ENCODE measurements at places on chromosomes 6 and 20.
A peak's percentile ranks its signal among the peaks of the same experiment; 100 is the strongest.

DNA sequence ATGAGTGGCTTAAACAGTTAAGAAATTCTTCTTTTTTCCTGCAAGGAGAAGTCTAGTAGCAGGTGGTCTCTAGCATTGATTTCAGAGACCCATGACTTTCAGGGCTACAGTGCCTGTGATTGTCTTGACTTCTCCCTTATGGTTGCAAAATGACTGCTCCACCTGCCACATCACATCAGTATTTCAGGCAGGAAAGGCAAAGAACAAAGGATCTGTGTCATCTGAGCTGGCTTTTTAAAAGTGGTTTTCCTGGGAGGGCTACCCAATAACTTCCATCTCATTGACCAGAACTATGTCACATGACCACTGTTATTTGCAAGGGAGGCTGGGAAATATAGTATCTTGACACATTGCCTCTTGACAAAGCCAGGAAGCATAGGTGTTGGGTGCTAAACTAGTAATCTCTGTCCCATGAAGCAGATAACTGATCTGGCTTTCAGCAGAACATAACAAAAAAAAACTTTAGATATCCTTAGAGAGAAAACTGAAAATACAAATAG is 226.2 kb downstream of the DHX35 start:
- no peak for DNase-seq

- peak; percentile 73 for DNase-seq
Measured at GRCh38 chr6:124683507-124683906, 278.7 kb upstream of the RNF217 start.

DNA sequence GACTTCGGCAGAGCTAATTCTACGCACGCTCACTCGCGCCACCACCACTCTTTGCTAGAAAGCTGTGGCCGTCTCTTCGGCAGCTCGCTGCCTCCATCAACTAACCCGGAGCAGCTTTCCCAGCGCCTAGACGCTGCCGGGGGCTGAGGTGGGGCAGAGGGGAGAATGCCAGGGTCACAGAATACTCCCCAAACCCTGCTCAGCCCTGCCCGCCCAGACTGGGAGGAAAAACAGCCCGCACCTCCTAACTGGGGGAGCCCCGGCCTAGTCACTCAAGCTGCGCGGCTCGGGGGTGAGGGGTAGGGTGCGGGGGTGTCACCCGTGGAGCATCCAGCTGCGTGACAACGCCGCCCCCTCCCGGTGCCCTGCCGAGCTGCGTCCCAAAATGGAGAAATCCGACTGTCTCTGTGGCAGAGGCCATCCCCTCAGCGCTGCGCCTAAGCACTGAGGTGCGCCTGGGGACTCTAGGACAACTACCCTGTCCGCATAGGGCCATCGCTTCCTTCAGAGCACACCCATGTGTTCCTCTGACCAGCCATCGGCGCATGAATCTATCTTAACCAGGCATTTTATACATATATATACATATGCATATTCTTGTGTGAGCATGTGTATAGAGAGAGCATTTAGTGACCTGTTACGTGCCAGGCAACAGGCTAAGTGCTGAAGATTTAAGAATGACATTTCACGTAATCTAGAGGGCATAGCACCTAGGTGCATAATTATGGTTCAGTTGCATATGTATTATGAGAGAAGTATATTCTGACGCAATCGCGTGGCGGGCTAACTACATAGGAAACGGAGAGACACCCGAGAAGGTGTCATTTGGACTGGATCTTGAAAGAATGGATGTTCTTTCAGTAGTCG is 1.5 kb upstream of the TENT5A start:
- peak; percentile 23 for DNase-seq

GRCh38 chr6:2624177-2624576 is 126.5 kb downstream of the MYLK4 start:
- DNase-seq: no peak

DNA sequence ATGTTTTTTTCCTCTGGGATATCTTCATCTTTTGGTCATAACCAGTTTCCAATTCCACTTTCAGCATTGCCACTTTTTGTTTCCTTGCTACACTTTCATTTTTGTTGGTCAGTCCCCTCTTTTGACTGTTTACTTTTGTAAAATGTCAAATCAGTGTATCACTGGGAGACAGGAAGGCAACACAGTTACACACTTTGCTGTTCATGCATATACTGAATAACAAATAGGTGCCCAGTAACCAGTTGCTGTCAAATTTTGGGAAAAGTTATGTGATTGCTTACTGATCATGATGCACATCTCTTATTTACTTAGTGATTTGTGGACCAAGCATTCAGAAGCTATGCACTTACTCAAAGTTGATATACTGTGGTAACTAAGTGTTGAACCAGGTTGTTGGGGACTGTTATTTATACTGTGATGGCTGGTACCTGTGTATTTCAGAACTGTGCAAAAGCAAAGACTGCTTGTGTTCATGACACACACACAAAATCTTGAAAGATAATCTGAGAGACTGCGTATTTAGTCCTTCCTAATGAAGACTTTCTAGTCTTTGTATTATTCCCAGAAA is 41.0 kb downstream of the ZNF292 start:
- no peak for DNase-seq

- no peak for DNase-seq
Measured at GRCh38 chr6:42269974-42270510, 52.4 kb upstream of the MRPS10 start.

DNA sequence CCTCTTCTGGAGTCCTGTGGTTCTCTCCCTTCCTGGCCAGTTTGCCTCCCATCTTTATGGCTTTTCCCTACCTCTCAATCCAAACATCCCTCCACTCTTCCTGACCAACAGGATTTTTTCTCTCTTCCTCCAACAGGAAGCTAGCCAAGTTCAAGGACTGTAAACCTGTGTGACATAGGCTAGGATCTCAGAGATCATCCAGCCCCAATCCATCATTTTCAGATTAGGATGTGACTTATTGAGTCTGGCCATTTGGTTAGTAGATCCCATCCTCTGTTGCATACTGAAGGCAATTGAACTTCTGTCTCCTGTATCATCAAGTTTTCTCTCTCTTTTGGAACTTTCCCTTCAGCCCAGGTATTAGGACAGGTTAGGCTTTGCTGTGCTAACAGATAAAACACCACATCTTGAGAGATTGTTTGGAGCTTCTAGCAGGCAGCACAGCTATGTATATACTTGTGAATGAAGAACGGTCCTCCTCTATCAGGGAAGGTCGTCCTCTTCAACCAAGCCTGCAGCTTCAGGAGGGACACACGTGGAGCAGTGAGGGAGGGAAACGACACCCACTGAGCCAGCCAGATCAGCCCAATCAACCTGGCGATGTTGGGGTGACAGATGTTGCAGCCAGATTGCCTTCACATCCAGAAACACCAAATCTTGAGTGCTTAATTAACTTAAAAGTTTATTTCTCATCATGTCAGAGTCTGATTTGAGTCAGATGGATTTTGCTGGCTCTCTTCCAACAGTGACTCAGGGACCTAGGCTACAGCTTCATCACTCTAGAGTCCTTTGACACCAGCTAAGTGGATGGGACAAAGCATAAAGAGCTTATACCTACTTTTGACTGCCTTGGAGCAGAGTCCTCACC is 106.8 kb downstream of the GJA10 start:
- DNase-seq: peak; percentile 69

DNA sequence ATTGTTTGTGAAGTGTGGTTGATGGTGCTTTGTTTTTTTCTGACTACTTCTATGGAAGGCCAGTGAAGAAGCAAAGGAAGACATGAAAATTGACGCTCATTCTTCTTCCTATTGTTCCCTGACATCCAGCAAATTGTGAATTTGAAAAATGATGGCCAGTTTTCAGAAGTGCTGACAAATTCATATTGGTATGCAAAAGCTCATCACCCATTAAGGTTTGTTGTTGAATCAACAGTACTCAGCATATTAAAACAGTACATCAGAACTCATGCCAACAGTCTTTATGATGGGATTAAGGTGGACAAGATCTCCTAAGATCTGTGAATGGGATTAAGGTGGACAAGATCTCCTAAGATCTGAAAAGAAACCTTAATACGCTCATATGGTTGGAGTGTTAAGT is 1.0 kb upstream of the MTG2 start:
- no peak for DNase-seq

- no peak for DNase-seq
Measured at GRCh38 chr20:4681991-4682401, 39.7 kb upstream of the PRND start.

GRCh38 chr20:22559711-22560318 is 24.6 kb downstream of the FOXA2 start:
- DNase-seq: no peak

DNA sequence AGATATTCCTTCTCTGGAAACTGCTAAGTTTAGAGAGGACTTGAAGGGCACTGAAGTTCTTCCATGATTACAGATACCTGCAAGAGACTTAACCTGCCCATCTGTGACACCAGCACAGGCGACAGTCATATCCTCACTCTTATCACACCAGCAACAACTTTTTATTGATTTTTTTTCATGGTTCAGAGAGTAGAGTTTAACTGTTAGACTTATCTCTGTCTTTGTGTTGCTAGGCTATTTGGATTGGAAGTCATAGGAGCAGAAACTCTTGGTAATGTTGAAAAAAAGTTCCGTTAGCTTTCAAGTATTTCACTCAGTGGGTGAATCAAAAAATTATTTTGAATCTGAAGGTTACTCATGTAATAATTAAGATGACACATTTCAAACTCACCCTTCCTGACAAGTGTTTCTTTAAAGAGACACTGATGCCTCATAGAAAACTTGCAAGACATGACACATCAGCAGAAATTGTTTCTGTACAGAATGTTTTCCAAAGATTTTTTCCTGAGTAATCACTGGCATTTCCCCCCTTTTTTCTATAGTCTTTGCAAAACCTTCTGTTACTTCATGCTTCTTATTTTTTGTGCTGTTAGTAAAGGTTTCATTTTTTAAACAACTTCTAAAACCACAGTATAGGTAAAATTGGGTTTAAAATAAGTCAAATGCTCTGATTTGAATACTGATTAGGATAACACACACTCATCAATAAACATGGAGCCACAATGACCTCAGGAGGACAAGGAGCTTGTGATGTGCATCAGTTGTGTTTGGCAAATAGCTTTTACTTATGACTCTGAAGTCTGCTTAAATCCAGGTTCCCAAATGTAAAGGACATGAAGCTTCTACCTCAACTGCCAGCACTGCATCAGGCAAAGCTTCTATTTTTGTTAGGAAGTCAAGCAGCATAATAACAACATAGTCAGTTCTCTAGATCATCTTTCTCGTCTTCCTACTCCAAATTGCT is 252.9 kb upstream of the MAN1A1 start:
- DNase-seq: no peak

DNA sequence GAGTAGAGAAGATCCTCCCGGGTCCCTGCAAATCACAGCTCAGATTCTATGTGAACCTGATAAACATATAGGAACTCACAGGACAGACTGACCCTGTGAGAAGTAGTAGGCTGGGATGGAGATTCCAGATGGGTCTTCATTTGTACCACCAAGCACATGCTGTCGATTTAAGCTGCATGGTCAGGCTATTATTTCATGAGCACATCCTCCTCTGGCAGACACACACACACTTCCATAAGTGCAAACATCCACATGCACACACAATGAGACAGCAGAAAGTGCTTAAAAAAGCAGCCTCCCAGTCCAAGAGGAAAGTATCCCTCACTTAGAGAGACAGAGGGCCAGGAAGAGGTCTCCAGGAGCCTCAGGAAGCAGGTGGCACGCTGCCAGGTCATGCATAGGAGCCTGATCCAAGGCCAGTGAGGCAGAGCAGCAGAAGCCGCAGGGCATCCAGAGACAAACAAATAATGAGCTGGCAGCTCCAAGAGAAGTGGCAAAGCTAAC is 131.8 kb downstream of the UNC5CL start:
- DNase-seq: peak; percentile 95

DNA sequence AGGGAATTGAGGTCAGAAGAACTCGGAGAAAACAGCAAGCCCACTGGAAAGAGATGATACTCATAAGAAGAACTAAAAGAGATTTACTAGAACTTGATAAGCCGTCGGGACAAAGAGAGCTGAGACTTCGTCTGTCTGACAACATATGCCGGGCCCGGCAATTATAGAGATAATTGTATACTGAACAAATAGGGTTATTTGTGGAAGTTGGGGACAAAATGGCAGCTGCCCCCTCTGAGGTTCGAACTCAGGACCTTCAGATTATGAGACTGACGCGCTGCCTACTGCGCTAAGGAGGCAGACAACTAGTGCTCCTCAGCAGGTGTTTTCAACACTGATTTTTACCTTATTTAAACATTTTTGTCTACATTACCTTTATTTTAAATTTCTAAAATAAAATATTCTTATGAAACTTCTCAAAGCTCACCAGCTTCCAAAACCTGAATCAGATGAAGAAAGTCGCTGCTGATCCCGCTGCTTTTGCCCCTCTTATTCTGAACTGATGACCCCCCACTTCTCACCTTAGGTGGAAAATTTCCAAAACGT is 29.3 kb upstream of the TRIM27 start:
- peak; percentile 55 for DNase-seq

GRCh38 chr20:58630063-58630462 is 21.0 kb upstream of the STX16 start:
- DNase-seq: no peak

- DNase-seq: no peak
Measured at GRCh38 chr6:150535151-150535804, 64.4 kb upstream of the PLEKHG1 start.

- DNase-seq: no peak
Measured at GRCh38 chr6:150615967-150616366, 16.3 kb downstream of the PLEKHG1 start.

DNA sequence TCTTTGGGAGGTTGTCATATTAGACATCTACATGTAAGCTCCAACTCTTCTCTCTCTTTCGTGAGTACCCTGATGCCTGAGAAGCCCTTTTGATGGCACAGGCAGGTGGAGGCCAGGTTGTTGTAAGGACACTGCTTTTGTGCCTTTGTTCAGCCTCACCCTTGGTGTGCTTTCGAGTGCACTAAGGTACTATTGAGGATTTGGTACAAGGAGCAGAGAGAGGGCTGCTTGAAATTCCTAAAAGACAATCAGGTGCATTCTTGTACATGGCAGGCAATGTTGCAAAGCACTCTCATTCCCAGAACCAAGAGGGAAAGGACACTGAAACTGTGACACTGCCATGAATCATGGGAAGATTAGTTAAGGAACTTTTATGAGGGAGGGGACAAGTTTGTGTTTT is 19.1 kb downstream of the BMP2 start:
- DNase-seq: no peak

DNA sequence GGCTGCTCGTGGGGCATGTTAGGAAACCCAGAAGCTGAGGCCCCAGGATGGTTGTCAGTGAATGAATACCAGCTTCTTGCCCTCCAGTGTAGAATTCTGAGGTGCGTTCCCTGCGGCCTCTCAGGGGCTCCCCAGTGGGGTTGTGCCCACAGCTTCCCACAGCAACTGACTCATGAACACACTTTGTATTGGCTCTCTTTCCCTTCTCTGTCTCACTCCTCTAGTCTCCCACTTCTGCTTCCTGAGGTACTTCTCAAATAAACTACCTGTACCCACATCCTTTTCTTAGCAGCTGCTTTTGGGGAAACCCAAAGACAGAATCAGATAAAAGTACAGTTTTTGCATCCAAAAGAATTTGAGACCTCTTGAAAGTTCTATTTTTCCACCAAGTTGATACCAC is 107.7 kb upstream of the JAG1 start:
- no peak for DNase-seq

GRCh38 chr20:41155261-41155660 is 17.9 kb downstream of the PLCG1 start:
- DNase-seq: no peak
